Cerebellum (tissue), 4 donors: ENCODE measurements at places on chromosomes 13 and 19.

- DNase-seq = no peak
These were observed 854.3 kb downstream of the UQCRFS1 start for GRCh38 chr19:28358633-28359032.

GRCh38 chr19:35099897-35100275 is 15.7 kb upstream of the FXYD3 start:
- no peak for DNase-seq

- DNase-seq = no peak
These were observed 3.0 kb downstream of the OPA3 start for GRCh38 chr19:45581576-45581975.

DNA sequence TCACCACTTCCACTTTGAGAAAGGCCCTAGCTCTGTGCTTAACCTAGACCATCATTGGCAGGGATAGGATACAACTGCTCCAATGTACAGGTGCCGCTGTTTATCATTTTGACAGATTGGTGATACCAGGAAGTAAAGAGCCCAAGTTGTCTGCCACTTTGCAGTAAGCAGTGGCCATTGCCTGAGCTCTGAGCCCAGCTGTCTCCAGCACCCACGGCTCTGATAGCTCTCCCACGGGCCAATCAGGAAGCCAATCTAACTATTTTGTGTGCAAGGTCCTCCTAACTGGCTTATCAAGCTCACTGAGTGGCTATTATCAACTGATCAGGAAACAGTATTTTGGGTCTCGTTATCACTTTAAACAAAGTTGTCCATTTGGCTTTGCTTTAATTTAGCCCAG is 181.1 kb downstream of the DCT start:
- no peak for DNase-seq

DNA sequence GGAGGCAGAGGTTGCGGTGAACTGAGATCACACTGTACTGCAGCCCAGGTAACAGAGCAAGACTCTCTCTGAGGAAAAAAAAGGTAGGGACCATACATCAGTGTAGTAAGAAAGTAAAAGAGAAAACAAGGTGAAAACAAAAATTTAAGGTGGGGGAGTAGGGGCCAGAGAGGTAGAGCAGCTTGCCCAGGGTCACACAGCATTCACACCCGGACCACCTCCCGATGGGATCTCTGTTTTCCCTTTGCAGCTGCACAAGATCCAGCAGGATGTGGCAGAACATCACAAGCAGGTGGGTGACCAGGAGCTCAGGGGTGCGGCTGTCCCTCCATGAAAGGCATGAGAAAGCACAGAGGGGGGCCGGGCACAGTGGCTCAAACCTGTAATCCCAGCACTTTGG is 4.5 kb downstream of the TLE6 start:
- no peak for DNase-seq

- DNase-seq = no peak
These were observed 121.0 kb upstream of the PCDH9 start for GRCh38 chr13:67351114-67351513.
